ENCODE measurements at places on chromosomes 7 and 10.

GRCh38 chr10:45355494-45355893 is 18.5 kb upstream of the ALOX5 start:
- DNase-seq, result no peak

DNA sequence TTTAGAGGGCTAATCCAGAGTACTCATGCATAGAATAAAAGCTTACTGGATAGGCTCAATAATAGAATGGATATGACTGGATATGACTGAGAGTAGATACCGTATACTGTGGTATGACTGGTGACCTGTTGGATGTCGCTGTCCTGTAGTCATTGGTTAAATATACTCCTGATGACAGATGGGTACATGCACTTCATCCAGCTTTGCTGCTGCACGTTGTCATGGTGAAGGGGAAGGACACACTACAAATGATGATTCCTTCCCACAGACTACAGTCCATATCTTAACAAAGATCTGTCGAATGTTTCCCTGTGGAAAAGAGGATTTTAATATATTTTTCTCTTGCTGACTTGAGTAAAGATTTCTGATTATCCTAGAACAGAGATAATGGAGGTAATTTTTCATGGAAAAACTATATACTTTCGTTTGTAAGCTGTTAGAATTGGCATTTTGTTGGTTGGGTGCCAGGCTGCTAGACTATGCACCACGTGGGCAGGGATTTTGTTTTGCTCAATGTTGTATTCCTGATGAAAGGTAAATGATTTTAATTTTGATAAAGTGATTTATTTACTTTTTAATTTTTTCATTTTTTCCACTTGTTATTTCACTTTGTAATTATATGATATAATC is 97.3 kb downstream of the PPP1R9A start:
- no peak for DNase-seq

GRCh38 chr10:110985497-110986275 is 66.3 kb downstream of the SHOC2 start:
- DNase-seq, result no peak

- no peak for DNase-seq
These were observed 2.2 kb upstream of the GET4 start for GRCh38 chr7:874031-874749.

DNA sequence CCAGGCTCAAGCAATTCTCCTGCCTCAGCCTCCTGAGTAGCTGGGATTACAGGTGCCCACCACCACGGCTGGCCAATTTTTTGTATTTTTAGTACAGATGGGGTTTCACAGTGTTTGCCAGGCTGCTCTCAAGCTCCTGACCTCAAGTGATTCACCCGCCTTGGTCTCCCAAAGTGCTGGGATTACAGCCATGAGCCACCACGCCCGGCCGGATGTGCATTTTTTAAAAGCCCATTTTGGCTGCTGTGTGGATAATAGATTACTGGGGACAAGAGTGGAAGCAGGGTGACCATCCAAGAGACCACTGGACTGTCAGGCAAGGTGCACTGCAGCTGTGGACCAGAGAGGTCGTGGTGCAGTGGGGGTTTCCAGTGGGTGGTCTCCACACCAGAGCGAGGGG is 21.4 kb downstream of the HKDC1 start:
- no peak for DNase-seq

- no peak for DNase-seq
These were observed 192.1 kb downstream of the EBF3 start for GRCh38 chr10:129771991-129772431.

- DNase-seq, result no peak
These were observed 404.7 kb downstream of the NEBL start for GRCh38 chr10:20492447-20492846.

DNA sequence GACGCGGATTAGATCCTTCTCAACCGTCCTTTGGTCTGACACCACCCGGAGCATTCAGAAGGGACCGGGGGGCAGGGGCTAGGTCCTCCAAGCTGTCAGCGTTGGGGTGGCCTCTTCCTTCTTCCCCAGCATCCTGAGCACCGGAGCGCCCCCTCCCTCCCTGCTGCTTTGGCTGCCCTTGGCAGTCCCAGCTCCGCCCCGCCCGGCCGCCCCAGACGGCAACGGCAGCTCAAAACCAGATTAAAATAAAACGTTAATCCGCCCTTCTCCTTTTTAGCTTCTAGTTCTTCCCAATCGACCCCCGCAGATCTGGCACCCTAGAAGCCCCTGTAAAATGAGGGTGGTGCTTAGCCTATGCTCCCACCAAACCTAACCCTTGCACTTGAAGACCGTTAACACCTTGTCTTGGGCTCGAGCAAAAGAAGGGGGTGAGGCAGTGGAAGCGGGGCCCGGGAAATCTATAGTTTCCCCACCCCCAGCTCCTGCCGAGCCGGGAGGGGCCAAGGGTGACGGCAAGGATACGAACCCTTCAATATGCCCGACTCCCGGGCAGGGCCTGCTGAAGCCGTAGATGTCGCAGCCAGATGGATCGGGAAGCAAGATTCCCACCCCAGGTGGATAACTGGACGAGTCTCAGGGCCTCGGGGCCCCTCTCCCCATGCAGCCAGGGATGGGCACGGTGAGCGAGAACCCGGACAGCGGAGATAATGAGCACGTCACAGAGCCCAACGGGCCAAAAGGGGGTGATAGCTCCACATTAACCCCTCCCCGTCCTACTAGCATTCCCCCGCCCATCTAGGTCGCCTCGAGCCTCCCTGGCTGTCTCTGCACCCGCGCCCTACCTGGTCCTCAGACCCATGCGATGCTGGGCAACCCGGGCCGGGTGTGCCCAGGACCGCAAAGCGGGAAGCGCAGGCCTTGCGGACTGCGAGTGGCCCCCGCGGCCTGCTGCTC is 169.7 kb downstream of the NRF1 start:
- peak; percentile 36 for DNase-seq

DNA sequence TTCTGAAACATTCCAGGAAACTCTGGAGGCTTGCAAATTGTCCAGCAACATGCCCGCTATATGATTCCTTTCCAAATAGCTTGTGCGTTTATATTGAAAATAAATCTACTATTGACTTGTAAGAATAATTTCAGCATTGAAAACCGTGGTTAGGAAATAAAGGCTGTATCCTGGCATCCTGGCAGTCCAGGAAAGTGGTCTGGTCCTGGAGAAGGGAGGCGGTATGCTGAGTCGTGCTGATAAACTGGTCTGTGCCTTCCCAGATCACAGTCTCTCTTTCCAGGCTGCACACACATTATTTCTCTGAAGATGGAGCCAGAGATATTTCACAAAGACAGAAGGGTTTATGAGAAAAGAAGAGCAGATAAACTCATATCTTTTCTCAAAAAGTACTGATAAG is 350.1 kb upstream of the COBL start:
- DNase-seq, result no peak

- no peak for DNase-seq
These were observed 641.7 kb downstream of the TNS3 start for GRCh38 chr7:46940178-46940577.

- no peak for DNase-seq
These were observed 66.8 kb downstream of the CD36 start for GRCh38 chr7:80705130-80705781.

DNA sequence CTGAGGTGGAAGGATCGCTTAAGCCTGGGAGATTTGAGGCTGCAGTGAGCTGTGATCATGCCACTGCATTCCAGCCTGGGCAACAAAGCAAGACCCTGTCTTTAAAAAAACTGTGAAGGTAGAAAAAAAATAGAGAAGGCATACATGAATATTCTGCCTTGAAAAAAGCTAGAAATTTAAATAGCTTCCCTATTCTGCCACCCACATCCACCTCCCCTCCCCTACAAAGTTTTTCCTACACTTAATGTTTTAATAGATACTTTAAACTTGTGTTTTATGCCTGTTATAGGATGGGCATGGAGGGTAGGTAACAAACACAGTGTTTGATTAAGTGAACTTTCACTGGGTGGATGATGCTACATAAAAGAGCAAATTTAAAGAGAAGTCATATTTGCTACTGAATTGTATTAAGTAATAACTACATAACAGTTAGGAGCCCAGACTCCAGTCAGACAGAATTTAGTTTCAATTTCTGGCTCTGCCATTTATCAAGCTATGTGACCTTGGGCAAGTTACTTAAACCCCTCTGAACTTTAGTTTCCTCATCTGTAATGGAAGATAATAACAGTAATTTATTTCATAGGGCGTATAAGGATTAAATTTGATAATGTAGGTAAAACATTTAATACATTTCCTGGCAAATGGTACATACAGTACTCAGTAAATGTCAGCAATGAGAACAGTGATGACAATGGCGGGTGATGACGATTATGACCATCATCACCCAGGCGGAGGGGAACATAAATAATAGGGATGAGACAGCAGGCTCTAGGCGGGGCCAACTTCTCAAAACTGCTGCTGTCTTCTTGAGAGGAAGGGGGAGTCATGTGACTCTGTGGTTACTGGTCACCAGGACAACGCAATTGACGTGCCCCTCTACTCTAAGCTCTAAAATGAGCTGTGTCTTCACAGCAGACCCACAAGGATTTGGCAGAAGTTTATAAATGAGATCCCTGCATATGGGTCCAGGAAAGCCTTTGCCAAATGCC is 15.8 kb downstream of the DNMBP start:
- peak; percentile 53 for DNase-seq

- no peak for DNase-seq
These were observed 213.0 kb downstream of the SEC23IP start for GRCh38 chr10:120105492-120105891.

- peak; percentile 12 for DNase-seq
These were observed 16.6 kb downstream of the MNX1 start for GRCh38 chr7:156993925-156994235.

- no peak for DNase-seq
These were observed 29.5 kb downstream of the MCM10 start for GRCh38 chr10:13190816-13191215.

DNA sequence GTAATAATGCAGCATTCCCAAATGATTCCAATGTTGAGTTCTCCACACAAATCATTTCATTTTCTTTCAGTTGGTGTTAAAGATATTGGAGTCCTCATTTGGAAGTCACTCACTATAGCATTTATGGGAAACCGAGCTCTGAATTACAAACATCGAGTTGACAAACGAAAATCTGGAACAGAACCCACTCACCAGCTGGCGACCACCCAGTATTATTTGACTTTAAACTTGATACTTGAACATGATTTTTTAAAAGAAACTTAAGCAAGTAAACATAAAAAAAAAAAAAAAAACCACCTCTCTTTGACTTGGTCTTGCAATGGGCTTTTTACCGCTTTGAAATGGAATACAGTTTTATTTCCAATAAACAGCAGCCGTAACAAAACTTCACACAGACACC is 576.6 kb upstream of the C7orf33 start:
- no peak for DNase-seq

Data from colonic mucosa (tissue), 4 donors.